ENCODE measurements at places on chromosomes 11 and 22.

DNA sequence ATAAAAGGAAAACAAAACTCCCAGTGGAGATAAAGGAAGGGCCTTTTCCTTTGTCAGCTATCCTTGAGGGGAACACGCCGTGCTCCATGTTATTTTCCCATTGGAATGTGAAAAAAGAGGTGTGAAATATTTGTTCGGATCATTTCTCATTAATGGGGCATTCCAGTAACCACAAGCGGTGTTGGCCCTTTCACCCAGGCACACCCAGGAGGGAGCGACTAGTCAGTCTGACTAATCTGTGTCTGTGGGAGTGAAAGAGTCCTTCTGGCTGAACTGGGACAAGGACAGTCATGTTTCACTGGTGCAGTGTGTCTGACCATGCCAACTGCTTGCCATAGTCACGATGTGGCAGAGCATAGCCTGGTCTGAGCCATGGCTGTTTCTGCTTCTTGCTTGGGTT is 13.0 kb upstream of the MYEOV start:
- no peak for DNase-seq

GRCh38 chr22:49601614-49602321 is 225.9 kb downstream of the BRD1 start:
- no peak for DNase-seq

DNA sequence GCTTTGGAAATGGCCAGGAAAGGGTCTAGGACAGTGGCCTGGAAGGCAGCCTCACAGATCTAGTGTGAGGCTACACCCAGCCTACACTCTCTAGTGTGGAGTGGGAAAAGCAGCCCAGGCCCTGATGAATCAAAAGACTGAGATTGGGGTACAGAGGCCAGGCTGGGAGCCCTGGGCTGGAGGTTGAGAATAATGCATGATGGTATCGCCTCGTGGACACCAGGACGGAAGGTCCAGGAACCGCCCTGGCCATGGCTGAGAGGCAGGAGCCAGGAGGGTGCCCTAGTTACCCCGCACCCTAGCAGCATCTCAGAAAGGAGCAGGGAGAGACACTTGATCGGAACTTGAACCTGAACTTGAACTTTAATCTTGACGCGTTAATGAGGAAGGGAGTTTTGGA is 40.5 kb upstream of the NFAM1 start:
- no peak for DNase-seq

GRCh38 chr11:114447444-114447843 is 8.2 kb downstream of the REXO2 start:
- no peak for DNase-seq

- no peak for DNase-seq
These were observed 17.0 kb downstream of the IMMP1L start for GRCh38 chr11:31492320-31492913.

DNA sequence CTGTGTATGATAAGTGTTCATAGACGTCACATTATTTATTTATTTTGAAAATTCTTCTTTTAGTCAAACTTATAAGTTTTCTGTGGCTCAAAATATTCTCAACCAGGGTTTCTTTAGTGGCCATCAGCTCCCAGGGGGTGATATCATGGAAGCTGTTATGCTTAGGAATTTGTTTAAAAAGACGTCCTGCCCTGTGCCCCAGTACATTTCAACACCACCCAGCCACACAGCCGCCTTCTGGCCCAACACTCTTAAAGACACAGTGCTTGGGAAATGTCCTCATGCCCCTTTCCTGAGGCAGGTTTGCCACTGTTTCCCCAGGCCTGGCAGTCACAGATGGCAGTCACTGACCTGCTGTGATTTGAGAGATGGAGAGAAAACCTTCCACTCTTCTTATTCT is 19.9 kb downstream of the TSKU start:
- DNase-seq = no peak

DNA sequence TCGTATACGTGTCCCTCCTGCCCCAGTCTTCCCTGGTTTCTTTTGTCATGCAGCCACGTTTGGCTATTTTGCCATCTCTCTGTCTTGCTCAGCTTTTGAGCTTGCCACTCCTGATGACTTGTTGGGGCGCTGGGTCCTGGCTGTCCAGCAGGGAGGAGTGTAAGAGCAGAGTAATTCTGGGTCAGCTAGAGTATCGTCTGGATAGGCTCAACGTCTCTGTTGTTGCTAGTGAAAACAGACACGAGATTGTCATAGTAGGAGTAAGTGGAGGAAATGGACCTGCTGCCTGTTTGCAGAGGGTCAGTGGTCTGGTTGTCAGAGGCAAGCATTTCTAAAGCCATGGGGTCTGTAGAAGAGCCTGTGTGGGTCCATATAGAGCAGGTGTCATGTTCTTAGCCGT is 83.0 kb downstream of the PPP6R3 start:
- DNase-seq = no peak

DNA sequence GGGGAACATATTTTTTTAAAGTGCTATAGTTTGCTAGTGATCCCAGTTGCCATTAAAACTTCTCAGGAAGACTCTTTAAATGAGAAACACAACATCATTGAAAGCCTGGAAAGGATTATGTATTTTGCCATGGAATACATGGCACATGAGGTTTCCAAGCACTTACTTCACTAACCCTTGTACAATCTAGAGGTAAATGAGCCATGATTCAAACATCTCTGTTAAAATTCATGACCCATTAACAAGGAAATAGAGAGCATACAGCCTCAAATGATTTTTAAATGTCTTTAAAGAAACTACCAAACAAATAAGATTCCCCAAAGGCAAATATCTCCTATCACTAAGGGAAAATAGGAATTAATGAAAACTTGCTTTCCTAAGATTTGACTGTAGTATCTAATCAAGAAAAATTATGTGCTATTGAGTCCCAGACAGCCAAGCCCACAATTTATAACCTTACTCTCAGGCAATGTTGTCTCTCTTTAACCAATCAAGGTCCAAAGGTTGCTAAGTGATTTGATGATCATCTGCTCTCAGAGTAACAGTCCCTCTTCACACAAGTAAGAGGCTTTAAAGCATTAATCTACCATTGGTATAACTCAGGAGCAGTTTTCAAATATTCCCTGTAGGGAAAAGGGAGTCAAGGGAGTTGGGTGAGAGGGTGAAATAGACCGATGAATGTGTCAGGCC is 92.0 kb upstream of the DDI1 start:
- no peak for DNase-seq

All from lung microvascular endothelial cell (primary cell).